Activated CD4-positive, alpha-beta memory T cell treated with anti-CD3 and anti-CD28 coated beads, Interleukin-2, amount 10 ng/mL, durations not matched to agents 7 days and 5 days (primary cell): ENCODE measurements at places on chromosomes 4 and X. TPM values are rescaled to one million over a fixed set of nuclear protein-coding genes. Genes with fewer than 3 reads are reported as not detected.

- H3K27me3 ChIP-seq = no peaks in the 10 kb centered on the region
- H3K36me3 ChIP-seq = no peaks in the 10 kb centered on the region
- H3K27ac ChIP-seq = no peak overlapping the region
Observed at GRCh38 chr4:127214016-127214415, 418.7 kb upstream of the INTU start.

- H3K36me3 ChIP-seq = peaks cover 10% of the 10 kb centered on the region
- H3K4me1 ChIP-seq = no peaks in the 10 kb centered on the region
- DNase-seq = no peak
- H3K4me3 ChIP-seq = no peak overlapping the region
- no peaks in the 10 kb centered on the region for H3K27me3 ChIP-seq
Observed at GRCh38 chr4:2182994-2183393, 58.9 kb downstream of the HAUS3 start.

GRCh38 chr4:85489273-85489981, 14.5 kb downstream of the ARHGAP24 start:
- H3K36me3 ChIP-seq = no peaks in the 10 kb centered on the region
- H3K27ac ChIP-seq = no peak overlapping the region
- H3K27me3 ChIP-seq = no peaks in the 10 kb centered on the region
- H3K4me3 ChIP-seq = no peak overlapping the region

GRCh38 chrX:42090395-42090794, 167.0 kb upstream of the CASK start:
- peaks cover 6% of the 10 kb centered on the region for H3K36me3 ChIP-seq
- H3K4me1 ChIP-seq = peaks cover 13% of the 10 kb centered on the region
- H3K27me3 ChIP-seq = no peaks in the 10 kb centered on the region
- H3K27ac ChIP-seq = no peak overlapping the region

DNA sequence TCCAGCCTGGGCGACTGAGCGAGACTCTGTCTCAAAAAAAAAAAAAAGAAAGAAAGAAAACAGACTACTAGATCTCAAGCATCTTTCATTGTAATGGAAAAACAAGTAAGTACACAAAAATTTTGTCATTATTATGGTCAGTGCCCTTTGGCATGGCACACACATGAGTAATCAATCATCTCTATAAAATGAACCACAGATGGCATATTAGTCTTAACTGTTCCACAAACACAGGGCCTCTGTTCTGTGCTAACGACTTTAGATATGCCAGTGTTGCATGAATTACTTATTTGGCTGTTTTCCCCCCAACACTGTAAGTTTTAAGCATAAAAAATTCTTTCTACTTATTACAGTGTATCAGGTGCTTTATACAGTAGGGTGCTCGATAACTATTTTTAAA, 90.4 kb downstream of the COX7B2 start:
- no peak overlapping the region for H3K27ac ChIP-seq
- no peaks in the 10 kb centered on the region for H3K27me3 ChIP-seq
- H3K36me3 ChIP-seq = no peaks in the 10 kb centered on the region
- DNase-seq = no peak
- H3K4me1 ChIP-seq = no peaks in the 10 kb centered on the region

DNA sequence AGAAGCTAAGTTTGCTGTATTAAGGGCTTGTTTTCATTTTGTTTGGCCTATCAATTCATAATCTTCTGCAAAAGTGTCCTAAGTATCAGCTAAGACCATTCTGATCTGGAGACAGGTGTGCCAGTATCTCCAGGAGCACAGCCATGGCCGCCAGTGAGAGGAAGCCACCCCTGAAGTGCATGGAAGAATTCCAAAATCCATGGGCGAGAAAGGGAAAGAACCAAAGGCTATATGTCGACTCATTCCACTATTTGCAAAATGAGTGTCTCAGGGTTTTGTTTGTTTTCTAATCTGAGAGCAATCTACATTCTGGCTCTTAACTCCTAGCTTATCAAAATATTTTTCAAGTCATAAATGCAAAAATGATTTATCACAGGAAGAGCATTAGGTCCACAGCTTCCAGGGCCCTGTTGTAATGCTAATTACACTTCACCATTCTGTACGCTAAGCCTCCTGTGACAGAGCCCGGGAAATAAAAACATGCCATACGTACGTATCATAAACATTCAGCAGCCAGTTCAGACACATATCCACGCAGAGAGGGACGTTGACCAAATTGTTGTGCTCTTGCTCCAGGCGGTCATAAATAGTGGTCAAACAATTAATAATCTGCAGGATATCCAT, 137.3 kb upstream of the FTHL17 start:
- no peaks in the 10 kb centered on the region for H3K27me3 ChIP-seq
- no peaks in the 10 kb centered on the region for H3K36me3 ChIP-seq
- no peak overlapping the region for H3K27ac ChIP-seq
- no peak overlapping the region for H3K4me3 ChIP-seq
- DNase-seq = no peak

GRCh38 chrX:71106427-71106826, at the start of gene CXorf65:
TSS of gene CXorf65 (minus strand) at chrX:71106740. CDS start at chrX:71106556, 184 bp downstream.
- peaks cover 68% of the 10 kb centered on the region for H3K36me3 ChIP-seq
- no peaks in the 10 kb centered on the region for H3K27me3 ChIP-seq
- peaks cover 62% of the 10 kb centered on the region for H3K4me1 ChIP-seq
- peak within 1 kb of the TSS; percentile 98 for H3K4me3 ChIP-seq
- H3K27ac ChIP-seq = peak within 1 kb of the TSS; percentile 99

Gene TMEM154
- 47.1 TPM for total RNA-seq

Gene PNMA5
- 0.33 TPM for total RNA-seq

Gene HSFX2
- not detected for total RNA-seq
